ENCODE measurements at places on chromosomes 7 and 10. TPM values are rescaled to one million over a fixed set of nuclear protein-coding genes. Genes with fewer than 3 reads are reported as not detected.

- no peak for DNase-seq
Observed at GRCh38 chr10:1170867-1171180, 114.6 kb downstream of the WDR37 start.

DNA sequence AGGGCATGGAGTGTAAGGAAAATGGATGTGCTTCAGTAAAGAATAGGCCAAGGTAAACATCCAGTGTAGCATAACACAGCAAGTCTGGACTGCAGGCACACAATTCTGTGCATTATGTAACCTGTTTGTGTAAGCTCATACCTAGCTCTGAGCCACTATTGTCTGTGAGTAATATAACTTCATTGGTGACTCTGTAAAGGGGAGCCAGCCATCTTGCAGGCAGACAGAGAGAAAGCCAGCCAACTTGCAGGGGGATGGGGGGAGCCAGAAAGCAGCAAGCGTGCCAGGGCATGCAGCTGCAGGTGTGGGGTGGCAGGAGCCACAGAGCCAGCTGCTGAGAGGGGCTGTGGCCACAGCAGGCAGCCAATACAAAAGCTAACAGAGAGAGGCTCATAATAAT lies 449.2 kb downstream of the IPMK start:
- DNase-seq = no peak

- no peak for DNase-seq
Observed at GRCh38 chr7:54788664-54789063, 29.7 kb upstream of the SEC61G start.

The SUFU gene
- 9.4 TPM for total RNA-seq

All from H1 (cell line).